NCI-H1417 (cell line): ENCODE measurements at places on chromosomes 6 and 20.

GRCh38 chr6:52910091-52910490 lies 593 bp upstream of the GSTA3 start:
- DNase-seq: no peak

DNA sequence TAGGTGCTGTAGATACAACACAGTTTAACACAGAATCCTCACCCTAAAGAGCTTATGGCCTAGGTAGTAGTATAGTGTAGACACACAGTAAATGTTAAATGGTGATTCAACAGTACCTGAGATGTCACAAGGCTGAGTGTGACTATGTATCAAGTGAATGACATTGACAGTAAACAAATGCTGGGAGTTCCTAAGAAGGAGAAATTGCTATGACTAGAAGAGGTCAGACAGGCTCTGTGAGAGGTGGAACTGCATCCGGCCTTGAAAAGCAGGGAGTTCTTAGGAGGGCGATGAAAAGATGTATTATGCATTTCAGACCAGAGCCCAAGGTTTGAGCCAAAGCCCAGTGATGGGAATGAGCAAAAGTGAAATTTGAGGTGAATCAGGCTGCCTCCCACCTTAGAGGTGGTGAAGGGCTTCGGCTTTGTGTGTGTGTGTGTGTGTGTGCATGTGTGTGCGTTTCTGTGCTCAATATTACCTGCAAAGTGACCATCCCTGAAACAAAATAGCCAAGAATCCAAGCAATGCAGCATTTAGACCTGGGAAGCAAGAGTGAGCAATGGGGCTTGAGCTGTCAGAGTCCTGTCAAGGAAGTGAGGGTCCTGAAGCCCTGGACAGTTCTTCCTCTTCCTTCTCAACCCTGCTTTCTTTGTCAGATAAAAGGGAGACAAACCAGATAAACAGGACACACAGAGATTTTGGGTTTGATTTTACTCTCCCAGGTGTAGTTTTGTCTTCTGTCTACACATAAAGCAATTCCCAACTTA lies 32.3 kb upstream of the CITED2 start:
- DNase-seq: no peak

DNA sequence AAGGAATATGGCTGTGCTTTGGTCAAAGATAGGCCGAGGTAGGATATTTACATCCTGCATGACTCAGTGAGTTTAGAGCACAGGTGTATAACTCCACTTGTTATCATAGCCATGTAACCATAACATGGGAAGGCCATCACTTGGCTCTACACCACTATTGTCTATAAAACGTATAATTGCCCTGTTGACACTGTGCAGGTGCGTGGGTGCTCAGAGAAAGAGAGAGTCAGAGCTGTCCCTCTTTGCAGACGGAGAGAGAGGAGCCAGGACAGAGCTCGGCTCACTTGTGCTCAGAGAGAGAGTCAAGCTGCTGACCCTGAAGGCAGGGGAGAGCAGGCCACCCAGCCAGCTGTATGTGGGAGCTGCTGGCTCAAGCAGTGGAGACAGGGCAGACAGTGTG lies 46.0 kb downstream of the OR2B6 start:
- DNase-seq: peak; percentile 60

DNA sequence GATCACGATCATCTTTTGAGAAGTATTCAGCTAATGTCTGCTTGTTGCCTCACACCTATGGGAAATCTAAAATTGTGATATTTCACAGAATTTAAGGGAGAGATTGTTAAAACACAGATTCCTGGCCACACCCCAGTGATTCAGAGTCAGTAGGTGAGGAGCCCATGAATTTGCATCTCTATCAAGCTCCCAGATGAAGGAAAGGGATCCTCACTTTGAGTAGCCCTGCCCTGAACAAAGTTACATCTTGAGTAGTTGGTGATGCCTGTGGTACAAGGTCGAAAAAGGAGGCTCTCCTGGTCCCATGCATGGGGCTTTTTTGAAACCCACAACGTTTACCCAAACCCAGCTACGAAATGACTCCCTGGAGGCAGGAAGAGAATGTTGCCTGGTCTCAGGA lies 79.5 kb downstream of the PAK5 start:
- DNase-seq: no peak

- DNase-seq: peak; percentile 73
Observed at GRCh38 chr20:16107172-16107870, 465.9 kb downstream of the KIF16B start.

- no peak for DNase-seq
Observed at GRCh38 chr20:4951299-4951698, 50.0 kb downstream of the SLC23A2 start.

DNA sequence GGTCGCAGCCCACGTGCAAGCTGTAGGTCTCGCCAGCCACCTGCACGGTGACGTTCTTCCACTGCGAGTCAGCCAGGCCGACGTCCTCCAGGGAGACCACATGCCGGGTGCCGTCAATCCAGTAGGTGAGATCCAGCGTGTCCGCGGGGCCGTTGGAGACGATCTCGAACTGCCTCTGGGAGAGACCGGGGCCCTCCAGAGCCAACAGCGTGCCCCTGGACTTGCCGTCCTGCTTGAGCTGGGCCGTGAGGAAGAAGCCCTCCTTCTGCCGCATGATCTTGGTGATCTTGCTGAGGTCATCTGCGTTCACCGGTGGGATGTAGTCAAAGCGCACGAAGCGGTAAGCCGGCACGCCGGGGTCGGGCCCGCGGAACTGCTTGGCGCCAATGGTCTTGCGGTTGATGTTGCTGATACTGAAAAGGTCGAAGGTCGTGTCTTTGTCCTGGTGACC lies 5.1 kb downstream of the THBS2 start:
- no peak for DNase-seq

DNA sequence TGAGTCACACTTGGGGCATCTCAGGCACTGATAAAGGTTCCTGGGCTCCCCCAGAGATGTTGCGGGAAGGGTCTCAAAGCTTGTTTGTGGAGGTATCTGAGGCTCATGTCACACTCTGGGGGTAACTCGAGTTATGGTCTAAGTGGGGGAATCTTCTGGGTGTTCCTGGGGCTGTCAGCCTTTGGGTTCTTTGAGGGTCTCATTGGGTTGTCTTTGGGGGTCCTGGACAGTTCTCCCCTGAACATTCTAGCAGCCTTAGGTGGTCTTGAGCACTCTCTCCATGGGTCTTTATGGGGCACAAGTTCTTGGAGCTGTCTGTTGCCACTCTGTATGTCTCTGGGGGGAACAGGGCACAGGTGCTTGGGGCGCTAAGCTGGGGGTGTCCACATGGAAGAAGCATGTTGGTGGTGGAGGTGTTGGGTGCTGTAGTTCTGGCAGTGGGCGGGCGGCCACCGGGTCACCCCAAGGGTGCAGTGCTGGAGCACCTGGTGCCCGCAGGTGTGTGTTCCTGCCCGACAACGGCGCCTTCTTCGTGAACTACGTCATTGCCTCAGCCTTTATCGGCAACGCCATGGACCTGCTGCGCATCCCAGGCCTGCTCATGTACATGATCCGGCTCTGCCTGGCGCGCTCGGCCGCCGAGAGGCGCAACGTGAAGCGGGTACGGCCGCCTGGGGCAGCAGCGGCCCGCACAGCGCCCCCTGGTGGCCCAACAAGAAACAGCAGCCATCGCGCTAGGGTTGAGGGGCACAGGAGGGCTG lies 7.1 kb upstream of the CAPN11 start:
- no peak for DNase-seq

DNA sequence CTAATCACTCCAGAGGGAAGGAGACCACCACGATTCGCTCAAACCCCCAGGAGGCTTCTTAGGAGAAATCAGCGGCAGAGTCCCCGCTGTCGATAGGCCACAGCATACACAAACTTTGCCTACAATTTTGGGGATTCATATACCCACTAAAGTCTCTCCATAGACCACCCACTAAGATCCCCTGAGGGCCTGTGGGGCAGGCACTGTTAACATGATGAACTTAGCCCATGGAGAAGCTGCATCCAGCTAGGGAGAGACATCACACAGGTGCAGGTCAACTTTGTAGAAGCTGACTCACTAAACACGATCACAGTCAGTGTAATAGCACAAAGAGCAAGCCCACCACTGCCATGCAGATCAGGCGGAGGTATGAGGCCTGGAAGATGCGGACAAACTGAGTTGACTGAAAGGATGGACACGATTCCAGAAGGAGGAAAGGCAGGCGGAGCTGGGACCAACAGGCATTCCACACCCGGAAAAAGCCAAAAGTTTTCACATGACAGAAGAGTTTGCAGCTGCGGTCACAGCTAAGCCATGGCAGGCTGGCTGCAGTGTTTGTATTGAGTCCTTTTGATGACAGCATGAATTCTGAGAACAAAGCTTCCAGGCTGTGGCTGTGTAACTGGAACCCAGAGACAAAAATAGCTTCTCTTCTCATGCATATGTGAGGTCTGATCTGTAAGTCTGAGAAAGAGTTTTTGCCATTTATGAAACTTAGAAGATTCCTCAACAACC lies 75.7 kb upstream of the QKI start:
- DNase-seq: no peak

- DNase-seq: no peak
Observed at GRCh38 chr6:21173031-21173430, 420.5 kb upstream of the SOX4 start.

- DNase-seq: no peak
Observed at GRCh38 chr6:21523652-21524051, 69.9 kb upstream of the SOX4 start.

DNA sequence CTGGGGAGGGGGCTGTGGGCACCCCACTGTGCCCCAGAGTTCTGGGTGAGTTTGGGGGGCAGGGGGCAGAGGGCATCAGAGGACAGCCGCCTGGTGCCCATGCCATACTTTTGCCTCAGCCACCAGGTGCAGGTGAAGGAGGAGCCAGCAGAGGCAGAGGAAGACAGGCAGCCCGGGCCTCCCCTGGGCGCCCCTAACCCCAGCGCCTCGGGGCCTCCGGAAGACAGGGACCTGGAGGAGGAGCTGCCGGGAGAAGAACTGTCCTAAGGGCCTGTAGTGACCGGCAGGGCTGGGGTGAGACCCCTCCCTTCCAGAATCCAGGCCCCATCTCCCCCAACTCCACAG lies 39.6 kb upstream of the MDFI start:
- DNase-seq: no peak

- DNase-seq: no peak
Observed at GRCh38 chr6:37689381-37689780, 8.3 kb downstream of the MDGA1 start.
